ENCODE measurements at places on chromosomes 12 and 14.
A peak's percentile ranks its signal among the peaks of the same experiment; 100 is the strongest.

DNA sequence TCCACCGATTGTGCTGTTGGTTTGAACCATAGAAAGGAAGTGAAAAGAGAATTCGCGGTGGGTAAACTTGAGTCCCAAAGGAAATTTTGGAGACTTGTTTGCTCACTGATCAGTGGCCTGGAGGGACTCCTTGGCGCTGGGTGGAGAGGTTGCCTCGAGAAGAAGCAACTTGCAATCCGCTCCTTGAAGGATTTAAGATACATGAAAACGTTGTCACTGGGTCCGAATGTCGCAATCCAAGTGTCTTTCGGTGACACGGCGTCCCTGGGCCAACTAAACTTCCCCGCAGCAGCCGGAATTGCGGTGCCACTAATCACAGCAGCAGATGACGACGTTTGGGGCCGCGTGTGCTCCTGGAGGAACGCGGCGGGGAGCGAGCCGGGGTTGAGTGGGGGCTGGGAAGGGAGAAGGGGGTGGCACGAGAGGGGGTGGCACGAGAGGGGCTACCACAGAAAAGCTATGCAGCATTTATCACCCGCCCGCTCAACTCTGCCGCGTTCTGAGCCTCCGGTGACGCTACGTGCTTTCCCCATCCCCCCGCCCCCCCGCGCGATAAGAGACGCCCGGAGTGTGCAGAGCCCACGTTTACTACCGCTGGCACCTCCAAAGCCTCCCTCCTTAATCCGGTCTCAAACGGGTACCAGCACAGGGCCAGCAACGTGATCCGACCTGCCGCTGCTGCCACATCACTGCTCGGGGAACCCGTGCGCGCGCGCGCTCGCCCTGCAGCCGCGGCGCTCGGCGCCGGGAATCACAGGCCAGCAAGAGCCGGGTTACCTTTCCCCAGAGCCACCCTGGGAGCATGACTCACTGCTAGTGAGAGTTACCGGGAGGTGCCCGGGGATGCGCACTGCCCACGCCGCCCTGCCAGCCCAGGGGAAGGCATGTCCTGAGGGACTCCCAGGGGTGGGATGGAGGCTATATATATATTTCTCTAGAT is 833 bp upstream of the BHLHE41 start:
- DNase-seq = peak; percentile 37

- DNase-seq = no peak
Measured at GRCh38 chr12:26029736-26030022, 71.2 kb downstream of the RASSF8 start.

GRCh38 chr12:47725893-47726292 is 603 bp upstream of the ENDOU start:
- peak; percentile 77 for DNase-seq

DNA sequence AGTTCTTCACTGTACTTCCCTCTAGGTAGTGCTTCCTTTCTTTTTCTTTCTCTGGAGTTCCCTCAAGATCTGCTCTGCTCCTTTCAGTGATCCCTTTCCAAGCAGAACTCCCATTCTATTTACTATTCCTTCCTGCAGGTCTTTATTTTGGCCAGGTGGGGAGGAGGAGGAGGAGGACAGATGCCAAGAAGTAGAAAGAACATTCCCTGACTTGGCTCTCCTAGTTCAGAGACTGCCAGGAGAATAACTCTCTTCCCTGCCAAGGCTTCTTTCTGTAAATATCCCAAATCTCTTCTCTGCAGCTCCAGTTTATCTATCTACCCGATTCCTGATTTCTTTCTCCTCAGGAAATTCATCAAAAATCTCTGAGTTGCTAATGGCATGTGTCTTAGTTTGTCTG is 229.6 kb upstream of the TMEM260 start:
- DNase-seq = no peak

DNA sequence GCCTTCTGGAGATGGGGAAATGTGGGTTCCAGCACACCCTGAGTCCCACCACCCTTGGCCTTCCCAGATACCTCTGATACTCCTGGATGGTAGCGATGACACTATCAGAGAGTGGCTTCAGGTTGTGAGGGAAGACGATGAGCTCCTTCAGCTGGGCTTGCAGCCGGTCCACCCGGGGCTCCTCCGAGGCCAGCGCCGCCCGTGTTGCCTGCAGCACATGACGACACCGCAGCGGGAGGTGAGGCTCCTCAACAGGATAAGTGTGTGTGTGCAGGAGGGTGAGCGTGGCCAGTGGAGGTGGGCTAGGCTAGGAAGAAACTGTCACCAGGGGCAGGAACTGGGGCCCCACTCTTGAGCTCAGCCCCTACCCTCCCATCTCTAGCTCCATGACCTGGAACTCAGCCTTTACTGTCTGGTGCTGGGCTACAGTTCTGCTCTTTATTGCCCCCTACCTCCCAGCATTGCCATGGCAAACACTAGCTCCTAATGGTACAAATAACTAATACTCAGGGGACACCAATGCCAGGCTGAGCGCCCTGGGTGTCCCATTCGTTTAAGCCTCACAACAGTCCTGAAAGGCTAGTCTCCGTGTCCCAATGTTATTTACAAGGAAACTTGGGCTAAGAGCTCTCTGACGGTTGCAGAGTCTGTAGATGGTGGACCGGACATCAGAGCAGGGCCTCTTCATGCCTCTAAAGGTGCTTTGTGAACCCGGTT is 64.1 kb downstream of the SYNE3 start:
- no peak for DNase-seq

GRCh38 chr12:121697093-121697698 is 15.4 kb upstream of the TMEM120B start:
- DNase-seq = peak; percentile 27

GRCh38 chr12:45548426-45548825 is 181.1 kb upstream of the ARID2 start:
- no peak for DNase-seq

DNA sequence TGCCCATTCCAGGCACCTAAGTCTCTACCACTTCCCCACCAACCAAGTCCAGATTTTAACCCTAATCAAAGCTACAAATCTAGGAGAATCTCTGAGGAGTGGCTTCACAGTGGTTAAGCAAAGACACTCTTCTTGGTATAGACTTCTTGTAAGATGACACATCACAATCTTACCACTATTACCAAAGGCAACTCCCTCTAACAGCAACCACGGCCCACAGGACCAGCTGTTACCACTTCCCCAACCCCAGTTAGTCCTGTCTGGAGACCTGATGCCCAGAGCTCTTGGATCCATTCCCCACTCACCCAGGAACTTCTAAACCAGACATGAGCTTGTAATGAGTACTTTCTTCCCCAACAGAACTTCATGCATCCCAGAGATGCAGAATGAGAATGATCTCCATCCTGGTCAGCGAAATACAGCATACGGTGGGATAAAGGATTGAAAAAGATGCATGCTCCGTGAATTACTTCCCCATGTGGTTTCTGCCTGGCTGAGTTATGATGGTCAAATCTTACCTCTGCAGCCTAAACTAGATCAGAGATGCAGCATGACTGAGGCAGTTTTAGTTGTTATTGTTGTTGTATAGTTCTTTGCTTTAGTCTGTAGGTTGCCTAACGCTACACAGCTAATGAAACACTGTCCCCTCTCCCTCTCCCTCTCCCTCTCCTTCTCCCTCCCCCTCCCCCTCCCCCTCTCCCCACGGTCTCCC is 87.7 kb upstream of the FOXN3 start:
- DNase-seq = no peak

GRCh38 chr12:111984820-111985219 is 28.1 kb downstream of the TMEM116 start:
- DNase-seq = no peak

- no peak for DNase-seq
Measured at GRCh38 chr14:59265808-59266207, 77.3 kb downstream of the DAAM1 start.

DNA sequence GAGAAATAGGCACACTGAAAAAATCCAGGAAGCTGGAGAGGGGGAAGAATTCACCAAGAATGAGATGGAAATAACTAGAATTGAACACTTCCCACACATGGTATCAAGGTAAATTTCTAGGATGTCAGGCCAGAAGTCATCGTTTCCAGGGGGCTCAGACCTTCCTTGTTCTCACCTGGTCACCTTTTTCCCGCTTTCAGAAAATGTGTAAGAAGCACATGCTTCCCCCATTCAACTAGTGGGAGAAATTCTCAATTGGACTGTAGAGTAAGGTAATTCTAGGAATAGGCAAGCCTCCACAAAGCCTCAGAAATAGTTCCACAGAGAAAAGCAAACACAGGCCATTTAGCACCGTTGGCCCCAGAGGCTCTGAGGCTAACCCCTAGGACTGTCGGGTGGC is 2.8 kb upstream of the PTMS start:
- DNase-seq = no peak

DNA sequence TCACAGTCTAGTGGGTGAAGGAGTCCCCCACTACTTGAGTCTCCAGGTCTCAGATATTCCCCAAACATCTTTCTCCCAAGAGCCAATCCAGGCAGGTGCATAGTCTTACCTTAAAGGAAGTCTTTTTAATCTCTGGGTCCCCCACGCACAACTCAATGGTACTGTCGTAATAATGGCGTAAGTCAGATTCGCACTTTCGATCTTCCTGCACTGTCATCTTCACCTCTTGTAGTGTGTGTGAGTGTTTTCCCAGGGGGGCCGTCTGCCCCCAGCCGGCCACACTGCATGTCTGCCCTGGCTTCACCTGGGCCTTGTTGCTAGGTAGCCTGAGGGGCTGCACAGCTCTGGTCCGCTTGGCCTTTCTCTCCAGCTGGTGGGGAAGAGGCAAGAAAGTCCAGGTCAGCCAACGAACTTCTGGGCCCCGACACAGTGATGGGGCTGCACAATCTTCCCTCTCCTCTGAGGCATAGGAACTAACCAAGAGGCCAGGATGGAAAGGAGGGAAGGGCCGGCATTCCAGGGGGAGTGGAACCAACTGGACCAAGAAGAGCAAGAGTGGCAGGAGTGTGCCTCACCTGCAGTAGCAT is 2.1 kb downstream of the GZMB start:
- DNase-seq = no peak

DNA sequence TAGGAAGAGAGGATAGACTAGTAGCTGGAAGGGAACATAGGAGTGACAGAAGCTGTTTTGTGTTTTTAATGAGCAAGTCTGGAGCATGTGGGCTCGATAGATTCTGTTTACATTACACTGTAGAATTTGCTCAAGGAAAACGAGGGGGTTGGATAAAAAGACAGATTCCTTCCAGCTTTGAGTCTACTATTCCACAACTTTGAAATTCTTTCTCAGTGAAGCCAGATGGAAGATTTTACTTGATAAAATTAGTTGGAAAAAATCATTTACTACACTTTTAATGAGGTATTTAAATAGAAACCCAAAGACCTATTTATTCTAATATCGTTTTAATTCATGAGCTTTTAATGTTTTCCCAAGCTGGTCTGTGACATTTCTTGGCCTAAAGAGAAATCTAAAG is 19.5 kb upstream of the EPS8 start:
- no peak for DNase-seq

- no peak for DNase-seq
Measured at GRCh38 chr12:7122811-7123769, 5.6 kb downstream of the RBP5 start.

DNA sequence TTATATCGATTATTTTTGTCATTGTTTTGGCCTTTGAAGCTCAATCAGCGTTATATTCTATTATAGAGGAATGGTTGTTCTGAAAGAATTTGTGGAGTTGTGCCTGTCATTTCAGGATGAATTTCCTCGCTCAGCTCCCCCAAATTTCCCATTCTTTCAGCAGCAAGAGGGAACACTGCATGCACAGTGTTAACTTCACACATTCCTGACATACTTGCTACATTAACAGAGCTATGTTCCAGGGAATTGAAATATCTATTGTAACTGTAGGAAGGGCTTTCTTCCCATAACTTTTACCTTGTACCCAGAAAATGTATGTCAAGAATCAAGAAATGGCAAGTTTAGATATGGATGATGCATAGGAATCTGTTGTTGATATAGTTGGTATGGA is 379.0 kb downstream of the LRIG3 start:
- DNase-seq = peak; percentile 37

DNA sequence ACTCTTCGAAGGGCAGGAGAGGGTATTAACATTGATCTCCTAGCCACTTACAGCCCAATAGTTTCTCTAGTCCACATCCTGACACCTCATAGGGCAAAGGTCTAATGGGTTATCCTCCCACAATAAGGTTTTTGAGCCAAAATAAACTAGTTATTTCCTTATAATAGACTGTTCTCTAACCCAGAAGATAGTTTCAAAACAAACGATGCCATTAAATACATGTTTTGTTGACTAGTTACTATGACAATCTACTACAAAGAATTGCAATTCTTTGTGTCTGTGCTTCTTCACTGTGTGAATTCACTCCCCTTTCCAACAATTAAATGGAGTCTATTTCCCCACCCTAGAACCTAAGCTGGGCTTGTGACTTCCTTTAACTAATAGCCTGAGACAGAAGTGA is 6.4 kb upstream of the ACTR10 start:
- DNase-seq = no peak

GRCh38 chr12:122099856-122100255 is 21.3 kb downstream of the MLXIP start:
- DNase-seq = no peak

DNA sequence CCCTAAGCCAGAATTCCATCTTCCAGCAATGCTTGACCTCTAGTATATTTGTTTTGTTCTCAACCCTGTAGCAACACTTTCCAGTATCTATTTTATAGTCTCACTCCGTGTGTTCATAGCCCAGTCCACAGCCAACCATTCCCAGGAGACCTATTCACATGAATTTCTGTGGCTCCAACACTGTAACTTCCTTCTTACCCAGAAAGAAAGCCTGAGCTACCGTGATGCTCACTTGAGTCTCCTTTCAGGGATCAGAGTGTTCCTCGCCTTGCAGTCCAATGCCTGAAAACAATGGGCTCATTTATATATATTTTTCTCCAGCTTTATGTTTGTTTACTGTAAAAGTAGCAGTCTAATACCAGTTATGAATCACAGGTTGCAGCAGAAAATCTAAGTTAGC is 645.0 kb upstream of the NOVA1 start:
- DNase-seq = no peak

- no peak for DNase-seq
Measured at GRCh38 chr12:90275088-90275487, 566.5 kb upstream of the ATP2B1 start.

DNA sequence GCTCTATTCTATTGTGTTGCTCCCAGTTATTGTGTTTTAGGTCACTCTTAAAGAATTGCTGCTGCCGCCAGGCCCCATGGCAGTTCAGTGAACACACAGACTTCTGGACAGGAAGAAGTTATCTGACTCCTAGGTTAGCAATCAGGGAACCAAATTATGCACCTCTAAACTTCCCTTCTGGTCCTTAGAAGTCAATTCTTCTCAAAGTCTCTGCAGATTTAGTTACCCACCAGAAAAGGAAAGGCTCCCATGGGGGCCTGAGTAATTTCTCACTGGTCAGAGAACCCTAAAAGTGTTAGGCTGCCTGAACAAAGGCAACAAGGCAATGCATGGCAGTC is 10.0 kb downstream of the EMP1 start:
- no peak for DNase-seq
